ENCODE measurements at places on chromosomes 11 and 22.

- no peak for DNase-seq
Observed at GRCh38 chr11:70468256-70469195, 70.2 kb downstream of the CTTN start.

- DNase-seq = peak; percentile 23
Observed at GRCh38 chr11:76391021-76391420, 9.9 kb downstream of the GVQW3 start.

GRCh38 chr22:37275622-37276021 lies 6.7 kb upstream of the CYTH4 start:
- no peak for DNase-seq

GRCh38 chr11:77705195-77705875 lies 67.7 kb upstream of the CLNS1A start:
- no peak for DNase-seq

DNA sequence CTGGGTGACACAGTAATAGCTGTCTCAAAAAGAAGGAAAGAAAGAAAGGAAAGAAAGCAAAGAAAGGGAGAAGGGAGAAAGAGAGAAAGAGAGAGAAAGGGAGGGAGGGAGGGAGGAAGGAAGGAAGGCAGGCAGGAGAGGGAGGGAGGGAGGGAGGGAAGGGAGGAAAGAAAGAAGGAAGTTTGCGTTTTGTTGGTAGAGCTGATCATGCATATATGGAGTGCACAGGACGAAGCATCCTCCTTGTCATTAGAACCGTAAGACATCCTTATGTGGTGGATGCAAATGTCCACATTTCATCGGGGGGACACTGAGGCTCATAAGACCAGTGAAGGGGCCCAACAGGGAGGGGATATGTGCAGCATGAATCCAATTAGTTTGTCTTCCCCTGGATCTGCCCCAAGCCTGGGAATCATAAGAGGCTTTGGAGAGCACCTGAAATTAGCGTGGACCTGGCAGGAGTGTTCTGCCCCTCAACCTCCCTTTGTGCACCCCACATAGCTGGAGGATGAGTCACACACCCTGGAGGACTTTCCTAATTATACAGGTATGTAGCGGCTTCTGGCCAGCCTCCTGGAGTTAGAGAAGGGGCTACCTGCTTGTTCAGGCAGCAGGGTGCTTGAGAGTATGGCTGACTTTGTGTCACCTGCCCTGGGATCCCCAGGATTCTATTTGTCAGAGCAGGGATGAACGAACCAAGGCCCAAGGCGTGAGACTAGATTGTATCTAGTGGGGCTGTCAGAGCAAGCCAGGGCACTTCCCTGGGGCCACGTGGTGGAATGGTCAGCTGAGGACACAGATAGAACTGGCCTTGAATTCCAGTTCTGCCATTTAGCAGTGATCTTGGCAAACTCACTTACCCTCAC lies 119.7 kb upstream of the CD82 start:
- no peak for DNase-seq
